ENCODE measurements at places on chromosomes 16 and 17.
A peak's percentile ranks its signal among the peaks of the same experiment; 100 is the strongest.

DNA sequence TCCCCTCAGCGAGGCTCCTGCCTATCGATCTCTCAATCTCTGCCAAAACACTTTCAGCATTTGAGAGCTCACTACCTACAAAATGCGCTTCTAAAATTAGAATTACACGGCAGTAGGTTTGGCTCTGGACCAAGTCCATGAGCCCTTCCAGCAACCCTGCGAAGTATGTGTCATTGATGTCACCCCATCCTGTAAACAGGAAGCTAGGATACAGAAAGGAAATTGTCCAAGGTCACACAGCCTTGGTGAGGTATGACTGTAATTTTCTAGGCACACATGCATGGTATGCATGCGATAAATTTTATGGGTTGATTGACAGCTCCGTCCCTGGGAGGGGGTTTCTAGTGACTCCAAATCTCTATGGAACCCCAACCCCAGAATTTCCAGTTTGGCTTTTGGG lies 330.3 kb upstream of the CDH5 start:
- peak; percentile 15 for DNase-seq

- peak; percentile 60 for DNase-seq
Observed at GRCh38 chr16:66928702-66929388, 3.5 kb upstream of the RRAD start.

DNA sequence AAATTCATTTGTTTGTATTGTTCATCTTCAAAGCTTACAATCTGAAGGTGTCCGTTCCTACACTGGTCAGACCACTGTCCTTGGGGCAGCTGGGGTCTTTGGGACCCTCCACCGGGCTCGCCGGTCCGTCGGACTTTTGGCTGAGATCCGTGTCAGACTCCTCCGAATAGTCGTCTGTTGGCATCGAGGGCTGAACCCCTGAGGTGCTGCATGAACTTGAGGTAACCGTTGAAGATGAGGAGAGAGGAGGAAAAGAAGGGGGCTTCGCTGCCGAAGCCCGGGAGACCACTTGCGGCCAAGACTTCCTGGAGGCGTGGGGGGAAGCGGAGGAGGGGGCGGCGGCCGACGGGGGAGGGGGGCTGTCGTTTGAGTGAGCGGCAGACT lies 260.8 kb downstream of the ZFHX3 start:
- DNase-seq = no peak

GRCh38 chr16:83269048-83269447 lies 538.7 kb upstream of the HSBP1 start:
- DNase-seq = no peak

- DNase-seq = no peak
Observed at GRCh38 chr17:57678393-57678792, 66.7 kb downstream of the CCDC182 start.

Measured in EL (cell line).